ENCODE measurements at places on chromosomes 2 and 18. TPM values are rescaled to one million over a fixed set of nuclear protein-coding genes. Genes with fewer than 3 reads are reported as not detected.

DNA sequence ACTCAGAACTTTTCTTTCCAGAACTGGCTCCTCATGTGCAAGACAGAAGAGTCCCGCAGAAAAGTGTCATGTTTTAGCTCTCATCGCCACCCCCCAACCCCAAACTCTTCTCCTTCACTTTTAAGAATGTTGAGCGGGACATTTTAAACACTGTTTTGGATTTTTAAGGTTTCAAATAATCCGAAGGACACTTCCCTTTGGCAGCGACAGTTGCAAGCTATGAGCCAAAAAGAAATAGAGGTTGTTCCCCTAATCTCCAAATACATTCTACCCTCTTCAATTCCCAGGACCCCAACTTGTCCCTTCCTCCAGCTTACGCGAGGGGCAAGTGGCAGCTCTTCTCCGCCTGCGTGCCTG is 678 bp upstream of the UBE2E3 start:
- DNase-seq: no peak

GRCh38 chr2:52141076-52141475 is 1109.1 kb upstream of the NRXN1 start:
- DNase-seq: no peak

DNA sequence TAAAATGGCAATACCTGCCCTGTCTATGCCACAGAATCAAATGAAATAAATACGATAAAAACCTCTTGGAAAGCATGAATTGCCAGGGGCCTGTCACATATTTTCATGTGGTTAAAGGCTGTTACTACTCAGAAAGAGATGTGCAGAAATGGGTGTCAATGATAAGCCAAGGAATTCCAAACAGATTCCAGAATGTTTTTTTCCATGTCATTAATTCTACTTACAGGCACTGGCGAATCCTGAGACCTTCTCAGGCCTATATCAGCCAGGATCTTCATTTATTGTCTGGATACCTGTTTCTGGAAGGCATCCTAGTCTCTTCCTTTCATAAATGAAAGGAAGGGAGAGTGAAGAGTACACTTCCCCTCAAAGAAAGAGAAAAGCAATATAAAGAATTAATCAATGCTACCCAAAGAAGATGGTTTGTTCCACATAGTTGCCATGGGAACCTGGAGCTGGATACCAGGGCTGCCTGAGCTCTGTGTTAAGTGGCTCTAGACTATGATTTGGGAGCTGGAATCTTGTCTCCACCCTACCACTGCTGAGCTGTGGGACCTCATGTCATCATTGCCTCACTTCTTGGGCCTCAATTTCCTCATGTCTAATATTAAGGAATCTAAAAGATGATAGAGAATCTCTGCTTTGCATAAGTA is 335.1 kb upstream of the SKOR2 start:
- DNase-seq: no peak

DNA sequence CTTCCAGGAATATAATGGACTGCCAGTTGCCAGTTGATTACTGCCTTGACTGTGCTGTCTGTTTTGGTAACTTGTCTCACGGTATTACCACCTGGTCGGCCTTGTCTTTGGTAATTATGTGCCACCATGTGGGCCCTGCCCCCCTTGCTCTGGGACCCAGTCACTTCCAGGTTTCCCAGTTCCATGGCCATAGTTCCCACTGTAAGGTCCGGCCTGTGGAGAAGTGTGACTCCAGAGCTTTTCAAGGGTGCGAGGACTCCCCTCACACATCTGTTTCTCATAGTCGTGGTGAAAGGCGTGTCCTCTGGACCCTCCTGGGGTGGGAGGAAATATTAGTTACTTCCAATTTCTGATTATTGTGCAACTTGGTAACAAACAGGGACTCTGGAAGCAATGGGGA is 150.5 kb downstream of the SEPTIN10 start:
- DNase-seq: no peak

GRCh38 chr2:230430957-230431910 is 15.2 kb downstream of the SP100 start:
- DNase-seq: no peak

DNA sequence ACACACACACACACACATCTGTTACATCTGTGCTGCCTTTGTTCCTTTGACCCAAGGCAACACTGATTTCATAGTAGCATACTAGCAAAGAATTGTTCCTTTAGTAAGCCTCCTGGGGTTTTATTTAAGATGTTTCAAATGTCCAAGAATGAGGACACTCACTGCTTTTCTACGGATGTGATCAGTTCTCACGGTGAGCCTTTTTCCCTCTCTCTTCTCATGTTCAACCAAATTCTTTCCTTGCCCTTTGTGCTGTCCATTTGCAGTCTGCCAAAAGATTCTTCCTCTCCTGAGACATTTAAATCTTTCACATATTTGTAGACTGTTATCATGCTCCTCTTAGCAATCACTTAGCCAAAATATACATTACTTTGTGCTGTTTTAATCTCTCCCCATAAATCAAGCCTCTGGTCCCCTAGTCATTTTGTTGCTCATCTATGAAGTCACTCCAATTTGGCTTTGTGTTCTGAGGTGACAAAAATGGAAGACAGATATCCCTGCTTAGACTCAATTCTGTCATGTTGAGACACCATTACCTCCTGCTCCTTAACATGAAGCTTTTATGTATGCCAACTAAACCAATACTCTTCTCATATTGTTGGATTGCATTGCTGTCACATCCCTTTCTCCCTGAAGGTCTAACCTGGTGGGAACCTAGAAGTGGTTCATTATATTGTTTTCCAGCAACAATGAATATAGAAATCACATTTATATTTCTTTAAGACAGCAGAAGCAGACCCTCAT is 1605.3 kb upstream of the ACVR2A start:
- no peak for DNase-seq

- DNase-seq: no peak
Measured at GRCh38 chr18:63271148-63271547, 48.4 kb downstream of the BCL2 start.

GRCh38 chr2:42297322-42297936 is 63.6 kb downstream of the COX7A2L start:
- DNase-seq: peak; percentile 46

- no peak for DNase-seq
Measured at GRCh38 chr2:209138079-209138478, 285.8 kb upstream of the MAP2 start.

DNA sequence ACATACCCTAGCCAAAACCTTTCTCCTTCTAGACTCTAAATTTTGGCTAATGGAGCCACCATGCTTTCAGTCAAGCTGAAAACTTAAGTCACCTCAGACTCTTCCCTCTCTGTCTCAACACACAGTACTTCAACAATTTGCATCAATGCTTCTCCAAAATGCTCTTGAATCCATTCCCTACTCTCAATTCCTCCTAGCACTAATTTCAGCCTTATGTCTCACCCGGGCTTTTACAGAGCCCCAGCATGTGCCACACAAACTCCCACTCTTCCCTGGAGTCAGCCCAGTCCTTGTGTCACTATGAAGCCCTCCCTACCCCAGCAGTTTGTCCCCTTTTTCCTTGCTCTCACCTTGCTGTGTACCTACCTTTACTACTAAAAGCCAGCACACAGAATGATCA is 38.7 kb downstream of the AAK1 start:
- no peak for DNase-seq

DNA sequence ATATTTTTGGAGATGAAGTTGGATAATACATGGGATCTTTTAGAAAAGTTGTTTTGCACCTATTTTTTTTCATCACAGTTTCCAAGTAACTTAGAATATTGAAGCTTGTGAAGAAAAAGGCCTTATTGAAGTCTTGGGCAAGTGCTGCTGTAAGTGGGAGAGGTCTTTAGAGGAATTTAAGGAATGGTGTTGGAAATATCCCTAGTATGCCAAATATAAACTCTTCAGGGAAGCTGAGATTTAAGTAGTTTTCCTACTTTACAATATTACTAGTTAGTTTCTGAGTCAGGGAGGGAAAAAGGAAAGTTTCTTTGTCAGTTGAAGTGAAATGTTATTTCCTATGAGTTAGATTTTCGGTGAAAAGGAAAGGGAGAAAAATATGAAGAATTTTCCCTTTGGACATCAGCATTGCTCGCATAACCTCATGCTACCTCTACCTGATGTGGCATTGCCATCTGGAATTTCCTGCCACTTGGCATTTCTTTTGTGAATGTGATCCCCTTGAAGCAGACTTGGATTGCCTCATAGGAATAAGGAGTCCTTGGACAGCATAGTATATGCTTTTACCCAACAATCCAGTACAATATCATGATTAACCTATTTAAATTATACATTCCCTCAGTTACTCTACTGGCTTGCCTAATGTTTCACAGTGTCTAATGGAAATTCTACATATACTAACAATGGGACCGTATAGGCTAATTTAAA is 12.1 kb downstream of the PLEKHH2 start:
- DNase-seq: no peak

GRCh38 chr18:2448565-2449151 is 122.6 kb downstream of the METTL4 start:
- no peak for DNase-seq

DNA sequence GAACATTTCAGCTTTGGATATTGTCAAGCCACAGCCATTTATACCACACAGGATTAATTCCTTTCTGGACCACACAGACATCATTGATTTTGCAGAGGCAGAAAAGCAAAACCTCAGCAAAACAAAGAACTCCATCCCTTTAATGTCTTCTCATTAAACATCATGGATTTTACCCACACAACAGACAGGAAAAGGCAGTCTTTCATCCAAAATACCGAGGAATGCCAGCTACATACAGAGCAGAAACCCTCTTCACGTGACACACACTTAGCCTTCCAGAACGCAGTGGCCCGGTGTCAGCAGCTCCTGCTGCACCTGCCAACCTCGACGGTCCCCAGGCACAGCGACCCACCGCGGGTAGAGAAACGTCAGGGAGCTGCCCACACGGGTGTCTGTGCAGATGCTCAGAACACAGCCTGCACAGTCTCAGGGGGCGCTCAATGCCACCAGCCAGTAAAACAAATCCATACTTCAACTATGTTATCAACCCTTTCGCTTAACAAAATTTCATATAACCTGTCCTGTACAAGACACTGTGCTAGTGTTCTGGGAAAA is 304.5 kb downstream of the EIPR1 start:
- no peak for DNase-seq

DNA sequence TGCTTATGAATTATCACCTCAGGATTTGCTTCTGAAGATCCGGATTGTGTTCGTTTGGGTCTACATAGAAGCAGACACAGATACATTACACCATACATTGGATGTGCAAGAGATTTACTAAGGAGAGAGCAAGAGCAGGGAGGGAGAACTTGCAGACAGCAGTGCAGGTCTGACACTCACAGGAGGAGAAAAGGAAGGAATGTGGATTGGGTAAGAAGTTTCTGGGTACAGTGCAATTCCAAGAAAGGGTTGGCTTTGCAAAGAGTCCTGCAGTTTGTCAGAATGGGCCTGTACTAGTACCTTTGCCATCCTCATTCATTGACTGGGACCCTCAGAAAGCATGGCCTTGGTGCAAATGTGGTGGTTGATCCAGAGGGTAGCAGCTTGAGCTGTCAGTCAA is 4.8 kb upstream of the THOC1 start:
- no peak for DNase-seq

DNA sequence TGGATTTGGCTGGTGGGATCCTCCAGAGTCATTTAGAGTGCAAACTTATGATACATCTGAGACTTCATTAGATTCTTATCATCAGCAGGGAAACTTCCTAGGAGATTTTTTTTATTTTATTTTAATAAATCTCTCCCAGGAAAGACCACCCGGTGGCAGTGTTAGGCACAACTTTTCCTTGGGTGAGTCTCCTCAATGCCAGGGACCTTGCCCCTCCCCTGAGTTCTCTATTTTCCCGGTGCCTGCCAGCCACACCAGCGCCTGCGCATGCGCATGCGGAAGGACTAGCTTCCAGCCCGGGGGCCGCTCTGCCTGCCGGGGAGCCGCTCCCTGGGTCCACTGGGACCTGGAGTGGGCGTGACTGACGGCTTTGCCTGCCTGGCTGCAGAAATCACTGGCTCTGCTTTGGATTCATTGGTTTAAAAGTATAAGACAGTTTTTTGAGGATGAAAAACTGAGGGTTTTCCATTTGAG is 86.6 kb downstream of the TMEM182 start:
- no peak for DNase-seq

DNA sequence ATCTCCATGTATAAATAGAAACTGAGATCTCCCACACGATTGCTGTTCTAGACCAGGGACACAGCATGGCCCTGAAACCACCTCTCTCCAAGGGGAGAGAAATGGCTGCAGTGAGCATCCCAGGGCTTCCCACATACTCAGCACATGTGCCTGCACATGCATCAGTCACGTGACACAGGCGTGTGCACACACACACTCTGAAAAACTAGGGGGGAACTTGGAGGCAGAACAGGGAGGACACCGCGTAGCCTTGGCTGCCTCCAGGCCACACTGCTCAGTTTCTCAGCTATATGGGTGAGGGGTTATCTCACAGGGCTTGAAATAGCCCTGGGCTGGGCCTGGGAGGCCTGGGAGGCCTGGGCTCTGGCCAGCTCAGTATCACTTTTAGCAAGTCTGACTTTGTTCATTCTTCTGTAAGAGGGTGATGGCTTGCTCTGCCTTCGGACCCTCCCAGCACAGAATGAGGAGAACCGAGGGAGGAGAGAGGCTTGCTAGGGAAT is 66.9 kb downstream of the EMX1 start:
- no peak for DNase-seq

DNA sequence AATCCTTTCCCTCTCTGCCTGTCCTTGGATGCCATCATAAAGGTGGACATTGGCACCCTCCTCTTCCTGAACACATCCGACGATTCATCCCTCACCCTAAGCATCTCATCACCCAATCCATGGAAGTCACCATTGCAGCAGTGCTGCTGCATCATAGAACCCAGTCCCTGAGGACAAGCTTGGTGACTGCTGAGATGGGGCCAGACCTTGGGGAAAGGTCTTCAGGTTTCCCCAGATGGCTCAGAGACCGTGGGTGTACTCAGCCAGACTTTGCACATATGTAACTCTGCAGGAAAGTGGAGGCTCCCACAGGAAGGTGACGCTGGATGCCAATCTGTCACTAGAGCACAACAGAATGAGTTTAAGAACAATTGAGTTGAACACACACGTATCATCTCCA is 202.2 kb downstream of the SOX11 start:
- no peak for DNase-seq

GRCh38 chr2:28377984-28378678 is 14.5 kb upstream of the FOSL2 start:
- DNase-seq: no peak

IL36B gene
- total RNA-seq: not detected

ANTXR1 gene
- not detected for total RNA-seq

ZSCAN30 gene
- total RNA-seq: 18.3 TPM

REG1A gene
- total RNA-seq: not detected

FER1L5 gene
- not detected for total RNA-seq

LRPPRC gene
- 91.2 TPM for total RNA-seq

ASB3 gene
- total RNA-seq: 25.3 TPM

SCYGR7 gene
- total RNA-seq: not detected

PLCL1 gene
- total RNA-seq: 0.08 TPM
